IMR-90 (cell line): ENCODE measurements at places on chromosomes 13 and 19. TPM values are rescaled to one million over a fixed set of nuclear protein-coding genes. Genes with fewer than 3 reads are reported as not detected.

Gene ZIC2
- polyA plus RNA-seq = not detected in 2 replicates

Gene ATP8B3
- 8.1 and 9.0 TPM in 2 replicates for polyA plus RNA-seq

DNA sequence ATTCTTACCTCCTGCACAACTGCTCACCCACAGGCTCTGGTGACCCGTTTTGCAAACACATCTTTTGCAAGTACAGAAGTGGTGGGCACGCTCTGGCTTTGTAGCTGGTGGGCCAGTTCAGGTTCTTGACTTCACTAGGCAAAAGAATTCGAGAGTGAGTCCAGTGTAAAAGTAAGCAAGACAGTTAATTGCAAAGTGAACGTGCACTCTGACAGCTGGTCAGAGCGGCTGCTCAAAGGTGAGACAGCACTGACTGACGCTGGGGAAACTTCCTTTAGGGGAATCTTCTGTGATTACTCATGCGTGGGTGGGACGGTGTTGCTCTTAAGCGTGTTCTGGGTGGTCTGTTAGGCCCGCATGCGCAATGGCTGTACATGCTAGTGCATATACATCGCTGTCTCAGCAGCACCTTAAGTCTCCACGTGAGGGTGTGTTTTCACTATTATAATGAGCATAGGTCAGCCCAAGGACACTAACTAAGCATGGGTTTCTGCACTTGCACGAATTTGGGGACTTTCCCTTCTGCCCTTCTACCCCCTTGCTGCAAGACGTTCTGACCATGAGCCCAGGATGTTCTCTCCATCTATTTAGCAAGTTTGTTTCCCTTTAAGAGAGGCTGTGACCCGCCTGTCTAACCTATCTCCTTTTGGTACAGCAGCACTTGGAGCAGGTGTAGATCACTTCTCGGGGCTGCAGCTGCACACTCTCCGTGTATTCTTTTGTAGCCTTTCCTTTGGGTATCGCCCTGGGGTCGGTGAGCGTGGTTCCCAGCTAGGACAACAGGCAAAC is 30.2 kb upstream of the CD33 start:
- H3K27ac ChIP-seq = no peak overlapping the region
- no peak for DNase-seq
- H3K4me3 ChIP-seq = no peak overlapping the region
- H3K27me3 ChIP-seq = no peaks in the 10 kb centered on the region
- no peaks in the 10 kb centered on the region for H3K4me1 ChIP-seq

DNA sequence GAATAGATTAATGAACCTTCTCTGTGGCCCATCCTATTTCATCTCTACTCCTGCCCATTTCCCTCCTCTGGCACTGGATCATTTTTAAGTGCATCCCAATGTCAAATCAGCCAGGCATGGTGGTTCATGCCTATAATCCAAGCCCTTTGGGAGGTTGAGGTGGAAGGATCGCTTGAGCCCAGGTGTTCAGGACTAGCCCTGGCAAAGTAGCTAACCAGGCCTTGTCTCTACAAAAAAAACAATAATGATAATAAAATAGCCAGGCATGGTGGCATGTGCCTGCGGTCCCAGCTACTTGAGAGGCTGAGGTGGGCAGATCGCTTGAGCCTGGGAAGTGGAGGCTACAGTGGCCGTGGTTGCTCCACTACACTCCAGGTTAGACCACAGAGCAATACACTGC is 517.0 kb downstream of the MYO16 start:
- no peak overlapping the region for H3K27ac ChIP-seq
- H3K4me1 ChIP-seq = peaks cover 9% of the 10 kb centered on the region
- no peaks in the 10 kb centered on the region for H3K36me3 ChIP-seq
- H3K4me3 ChIP-seq = no peak overlapping the region

- H3K27ac ChIP-seq = no peak overlapping the region
- H3K27me3 ChIP-seq = no peaks in the 10 kb centered on the region
- H3K4me1 ChIP-seq = peaks cover 7% of the 10 kb centered on the region
- no peak overlapping the region for H3K4me3 ChIP-seq
- no peak for DNase-seq
- H3K36me3 ChIP-seq = no peaks in the 10 kb centered on the region
Observed at GRCh38 chr13:30314069-30314468, 6.7 kb upstream of the KATNAL1 start.
